ENCODE measurements at places on chromosomes 13 and 19.

DNA sequence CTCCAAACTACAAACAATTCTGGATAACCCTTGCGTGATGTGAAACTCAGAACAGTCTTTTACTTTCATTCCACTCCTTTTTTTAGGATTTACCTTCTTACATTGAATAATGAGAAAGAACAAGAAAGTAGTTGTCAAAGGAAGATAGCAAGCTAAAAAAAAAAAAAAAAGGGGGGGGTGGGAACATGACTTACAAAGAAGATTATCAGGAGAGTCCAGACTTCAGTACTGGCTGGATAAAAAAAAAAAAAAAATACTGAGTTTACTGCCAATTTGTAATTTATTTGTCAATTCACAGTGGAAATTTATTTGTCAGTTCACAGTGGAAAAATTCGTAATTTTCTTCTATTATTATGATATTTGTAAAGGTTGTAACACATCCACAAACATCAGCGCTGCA is 792.4 kb upstream of the SLITRK5 start:
- no peak for DNase-seq

DNA sequence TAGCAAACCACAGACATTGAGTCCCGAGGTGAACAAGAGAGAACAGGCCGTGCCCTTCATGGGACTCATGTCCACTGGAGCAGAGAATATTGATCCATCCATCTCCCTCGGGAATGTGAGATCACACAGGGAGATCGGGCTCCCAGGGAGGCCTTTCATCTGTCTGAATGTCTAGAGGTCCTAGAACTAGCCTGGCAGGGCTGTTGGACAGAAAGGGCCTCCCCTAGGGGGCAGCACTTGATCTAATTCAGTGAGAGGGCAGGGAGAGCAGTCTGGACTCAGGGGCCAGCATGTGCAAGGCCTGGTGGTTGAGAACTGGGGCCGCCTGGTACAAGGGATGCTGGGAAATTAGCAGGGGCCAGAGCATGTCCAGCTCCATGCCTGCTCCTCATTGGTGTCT is 4.3 kb downstream of the RUVBL2 start:
- peak; percentile 24 for DNase-seq

- no peak for DNase-seq
These were observed 5.2 kb upstream of the GRAMD1A start for GRCh38 chr19:34994643-34995541.

DNA sequence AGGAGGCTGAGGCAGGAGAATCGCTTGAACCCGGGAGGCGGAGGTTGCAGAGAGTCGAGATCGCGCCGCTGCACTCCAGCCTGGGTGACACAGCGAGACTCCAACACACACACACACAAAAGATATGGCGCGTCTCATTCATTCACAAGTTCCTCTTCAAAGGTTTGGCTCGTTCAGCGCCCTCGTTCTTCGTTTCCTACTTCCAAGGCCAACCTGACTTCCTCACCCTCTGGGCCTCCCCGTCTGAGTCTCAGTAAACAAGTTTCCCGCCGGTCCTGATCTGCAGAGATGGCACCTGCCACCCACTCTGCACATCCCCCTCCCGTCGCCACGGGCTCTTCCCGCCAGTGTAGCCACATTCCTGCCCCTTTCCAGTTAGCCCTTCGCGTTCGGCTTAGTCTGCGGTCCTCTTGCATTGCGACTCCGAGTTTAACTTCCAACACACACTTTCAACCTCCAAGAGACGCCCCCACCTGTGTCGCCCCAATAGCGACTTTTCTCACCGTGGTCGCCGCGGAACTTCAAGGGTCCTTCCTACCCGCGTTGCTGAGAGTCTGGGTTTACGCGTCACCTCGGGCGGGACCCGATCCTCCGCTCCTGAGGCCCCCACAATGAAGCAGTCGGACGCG is 1.3 kb upstream of the BSG start:
- no peak for DNase-seq

DNA sequence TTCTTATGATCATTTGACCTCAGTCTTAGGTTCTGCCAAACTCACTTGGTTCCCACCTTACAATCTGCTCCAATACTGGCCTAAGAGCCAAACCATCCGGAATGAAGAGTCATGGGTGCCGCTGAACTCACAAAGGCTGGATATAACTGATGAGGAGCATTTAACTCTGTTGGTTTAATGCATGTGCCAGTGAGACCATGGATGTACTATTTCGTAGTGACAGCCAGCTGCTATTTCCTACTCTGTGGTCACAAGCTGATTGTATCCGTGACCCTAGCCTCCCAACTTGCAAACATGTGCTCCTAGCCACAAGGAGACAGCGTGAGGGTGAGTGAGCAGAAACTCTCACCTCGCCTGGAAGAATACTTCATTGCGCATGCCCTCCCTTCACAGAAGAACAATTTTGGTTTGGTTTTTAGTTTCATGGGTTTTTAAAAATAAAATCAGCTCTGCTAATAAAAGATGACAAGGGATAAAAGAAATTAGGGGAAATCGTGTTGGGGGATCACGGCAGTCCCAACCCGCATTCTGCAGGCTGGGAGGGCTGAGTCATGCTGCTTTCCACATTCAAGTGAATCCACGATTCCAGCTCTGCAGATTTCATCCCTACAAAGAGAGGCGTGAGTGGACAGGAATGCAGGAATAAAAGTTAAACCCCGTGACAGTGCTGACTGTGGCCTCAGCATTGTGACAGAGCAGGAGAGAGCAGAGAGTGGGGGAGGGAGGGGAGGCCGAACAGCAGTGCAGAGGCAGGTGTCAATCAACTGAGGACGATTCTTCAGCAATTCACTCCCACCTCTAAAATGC is 66.8 kb upstream of the RAP2A start:
- DNase-seq: no peak

- no peak for DNase-seq
These were observed 191.5 kb downstream of the LHFPL6 start for GRCh38 chr13:39411511-39411910.

All from fibroblast of the conjunctiva (primary cell).